Activated CD8-positive, alpha-beta T cell treated with anti-CD3 and anti-CD28 coated beads for 36 hours (primary cell): ENCODE measurements at places on chromosomes 1 and 21. TPM values are rescaled to one million over a fixed set of nuclear protein-coding genes. Genes with fewer than 3 reads are reported as not detected.
A peak's percentile ranks its signal among the peaks of the same experiment; 100 is the strongest.

Gene TTC39A
- total RNA-seq, result not detected

GRCh38 chr1:88169939-88170338 is 514.1 kb upstream of the PKN2 start:
- no peak for DNase-seq

GRCh38 chr1:223482766-223483165 is 89.6 kb downstream of the CCDC185 start:
- no peak for DNase-seq

DNA sequence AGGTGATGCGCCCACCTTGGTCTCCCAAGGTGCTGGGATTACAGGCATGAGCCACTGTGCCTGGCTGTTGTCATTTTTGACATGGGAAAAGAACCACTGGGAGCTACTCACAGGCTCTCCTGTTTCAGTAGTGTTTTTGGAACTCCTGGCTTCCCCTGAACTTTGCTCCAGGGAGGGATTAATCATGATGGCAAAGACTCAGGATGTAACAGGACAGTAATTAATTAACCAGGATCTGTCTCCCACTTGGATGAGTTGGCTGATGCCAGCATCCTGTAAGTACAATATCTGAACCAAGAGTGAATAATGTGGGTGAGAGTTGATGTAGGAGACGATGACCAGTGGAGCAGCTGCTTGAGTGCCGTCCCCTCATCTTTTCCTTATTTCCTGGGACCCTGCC is 4.9 kb downstream of the SFT2D2 start:
- no peak for DNase-seq

Gene LRP8
- 39.9 TPM for total RNA-seq

GRCh38 chr1:160045653-160046052 is 13.9 kb upstream of the PIGM start:
- DNase-seq, result no peak

Gene IL10
- total RNA-seq, result 0.32 TPM

Gene CSF3R
- not detected for total RNA-seq

Gene OR2AK2
- total RNA-seq, result not detected

Gene SPSB1
- total RNA-seq, result 1.5 TPM

DNA sequence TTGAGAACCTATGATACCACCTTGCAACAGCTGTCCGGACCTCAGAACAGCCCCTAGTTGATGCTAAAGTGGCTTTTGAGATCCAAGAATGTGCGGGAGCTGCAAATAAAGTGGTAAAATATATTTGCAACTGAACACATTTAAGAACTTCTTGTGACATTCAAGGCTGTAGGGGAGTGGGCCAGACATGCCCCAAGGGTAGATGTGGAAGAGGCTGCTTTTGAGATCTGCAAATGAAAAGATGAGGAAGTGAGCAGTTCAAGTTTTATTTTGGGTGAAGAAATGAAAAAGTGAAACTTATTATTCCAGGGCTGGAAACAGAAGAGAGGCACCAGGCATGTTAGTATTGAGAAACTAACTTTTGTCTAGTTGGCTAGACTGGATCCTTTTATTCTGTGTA is 359.5 kb upstream of the PLXNA2 start:
- DNase-seq, result no peak

DNA sequence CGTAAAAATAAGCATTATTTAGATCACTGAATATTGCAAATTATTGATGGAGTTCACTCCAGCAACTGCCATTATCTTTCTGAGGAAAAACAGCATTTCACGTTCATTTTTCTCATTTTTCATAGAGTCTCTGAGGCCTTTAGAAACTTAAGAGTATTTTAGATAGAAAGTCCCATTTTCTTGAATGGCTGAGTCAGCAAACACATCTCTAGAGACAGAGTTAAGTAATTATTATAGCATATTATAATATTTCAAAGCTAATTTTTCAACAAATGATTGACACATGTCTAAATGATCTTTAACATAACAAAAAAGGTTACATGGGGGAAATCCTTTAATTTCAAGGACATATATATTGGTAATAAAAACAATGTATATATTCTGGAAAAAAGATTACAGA is 31.8 kb downstream of the RGS18 start:
- no peak for DNase-seq

DNA sequence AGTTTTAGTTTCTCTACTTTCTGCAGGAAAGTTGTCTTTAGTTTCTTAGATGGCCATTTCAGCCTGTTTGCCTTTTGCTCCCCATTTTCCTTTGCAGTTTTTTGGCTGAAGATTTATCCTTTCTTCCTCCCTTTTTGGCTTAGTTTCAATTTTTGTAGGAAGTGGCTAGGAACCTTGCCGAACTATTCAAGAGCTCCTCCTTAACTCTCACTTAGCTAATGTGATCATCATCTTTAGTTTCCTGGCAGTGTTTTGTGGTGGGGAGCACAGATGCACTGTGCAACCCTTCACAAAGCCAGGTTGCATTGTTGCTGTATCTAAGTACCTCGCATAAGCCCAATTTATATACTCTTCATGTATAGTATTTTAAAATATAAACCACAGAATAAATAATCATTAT is 28.8 kb upstream of the CCDC181 start:
- no peak for DNase-seq

GRCh38 chr1:76073481-76073880 is 1.1 kb upstream of the ST6GALNAC3 start:
- no peak for DNase-seq

DNA sequence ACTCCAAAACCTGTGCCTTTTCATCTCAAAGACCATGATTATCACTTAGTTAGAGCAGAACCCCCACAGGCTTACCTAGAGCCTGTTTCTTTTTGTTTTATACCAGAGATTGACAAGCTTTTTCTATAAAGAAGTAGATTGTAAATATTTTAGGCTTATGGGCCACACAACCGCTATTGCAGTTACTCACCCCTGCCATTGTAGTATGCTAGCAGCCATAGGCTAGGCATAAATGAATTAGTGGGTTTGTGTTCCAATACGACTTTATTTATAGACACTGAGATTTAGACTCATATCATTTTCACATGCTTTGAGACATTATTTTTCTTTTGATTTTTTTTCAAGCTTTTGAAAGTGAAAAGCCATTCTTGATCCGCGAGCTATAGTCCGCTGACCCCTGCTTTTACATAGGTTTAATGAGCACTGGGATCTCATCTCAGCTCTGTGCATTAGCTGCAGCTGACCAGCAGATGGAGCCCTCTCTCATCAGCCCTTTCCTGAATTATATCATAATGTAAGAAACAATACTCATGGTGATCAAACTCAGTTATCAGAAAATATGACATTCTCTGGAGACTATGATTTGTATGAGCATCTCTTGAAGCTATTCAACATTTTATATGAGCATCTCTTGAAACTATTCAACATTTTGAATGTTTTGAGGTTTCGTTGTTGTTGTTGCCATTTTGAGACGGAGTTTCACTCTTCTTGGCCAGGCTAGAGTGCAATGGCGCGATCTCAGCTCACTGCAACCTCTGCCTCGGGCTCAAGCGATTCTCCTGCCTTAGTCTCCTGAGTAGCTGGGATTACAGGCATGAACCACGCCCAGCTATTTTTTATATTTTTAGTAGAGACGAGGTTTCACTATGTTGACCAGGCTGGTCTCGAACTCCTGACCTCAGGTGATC is 111.9 kb upstream of the L1TD1 start:
- DNase-seq, result peak; percentile 55

GRCh38 chr1:235831148-235831547 is 35.6 kb downstream of the LYST start:
- peak; percentile 77 for DNase-seq

DNA sequence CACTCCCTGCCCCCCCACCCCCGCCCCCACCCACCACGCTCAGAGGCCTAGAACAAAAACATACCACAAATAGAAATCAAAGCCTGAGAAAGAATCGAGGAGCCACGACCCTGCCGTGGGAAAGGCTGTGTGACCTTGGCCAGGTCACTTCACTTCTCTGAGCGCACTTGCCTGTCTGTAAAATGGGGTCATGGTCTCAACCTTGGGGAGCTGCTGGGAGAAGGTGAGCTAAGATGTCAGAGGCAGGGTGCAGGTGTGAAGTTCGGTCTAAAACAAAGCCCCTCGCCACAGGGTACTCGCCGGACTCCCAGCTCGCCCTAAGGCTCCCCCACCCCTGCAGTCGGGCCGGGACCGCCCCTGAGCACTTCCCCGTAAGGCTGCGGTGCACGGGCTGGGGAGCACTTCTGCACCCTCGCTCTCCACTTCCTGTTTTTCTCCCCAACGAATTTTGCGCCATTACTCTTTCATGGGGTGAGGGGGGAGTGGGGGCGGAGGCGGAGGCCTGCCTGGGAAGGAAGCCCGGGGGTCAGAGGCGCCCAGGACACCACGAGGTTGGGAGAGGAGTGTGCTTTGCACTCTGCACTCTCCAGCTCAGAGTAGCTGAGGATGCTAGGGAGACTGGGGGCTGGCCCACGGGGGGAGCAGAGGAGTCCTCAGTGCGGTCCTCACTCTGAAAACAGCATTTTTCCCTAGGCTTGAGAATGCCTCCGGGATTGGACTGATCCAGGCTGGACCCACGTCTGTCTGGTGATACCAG is 21.9 kb upstream of the PIK3CD start:
- peak; percentile 91 for DNase-seq

- DNase-seq, result no peak
Observed at GRCh38 chr1:5640845-5641244, 351.4 kb downstream of the NPHP4 start.

GRCh38 chr1:24964811-24965570 is 34.9 kb upstream of the RUNX3 start:
- peak; percentile 99 for DNase-seq

Gene CFAP74
- total RNA-seq, result 0.38 TPM

DNA sequence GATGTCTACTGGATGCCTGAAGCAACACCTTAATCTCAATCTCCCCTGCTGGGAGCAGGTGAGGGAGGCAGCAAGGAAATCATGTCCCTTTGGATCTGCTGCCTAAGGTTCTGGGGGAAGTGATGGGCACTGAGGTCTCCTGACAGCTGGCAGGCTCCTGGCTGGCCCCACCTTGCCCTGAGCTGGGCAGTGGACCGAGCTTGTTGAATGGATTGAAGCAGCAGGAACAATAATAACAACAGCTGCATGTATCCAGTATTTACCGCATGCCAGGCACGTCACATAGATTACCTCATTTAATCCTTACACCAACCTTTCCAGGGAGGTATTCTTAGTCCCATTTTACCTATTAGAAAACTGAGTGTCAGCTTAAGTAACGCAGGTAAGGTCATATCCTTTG is 133.9 kb downstream of the PLXNA2 start:
- no peak for DNase-seq

Gene CFAP107
- total RNA-seq, result not detected

GRCh38 chr1:51926171-51926812 is 47.8 kb upstream of the NRDC start:
- DNase-seq, result peak; percentile 18

GRCh38 chr21:45858180-45858579 is 123.4 kb upstream of the COL6A1 start:
- DNase-seq, result no peak

Gene FCRLB
- 0.68 TPM for total RNA-seq

DNA sequence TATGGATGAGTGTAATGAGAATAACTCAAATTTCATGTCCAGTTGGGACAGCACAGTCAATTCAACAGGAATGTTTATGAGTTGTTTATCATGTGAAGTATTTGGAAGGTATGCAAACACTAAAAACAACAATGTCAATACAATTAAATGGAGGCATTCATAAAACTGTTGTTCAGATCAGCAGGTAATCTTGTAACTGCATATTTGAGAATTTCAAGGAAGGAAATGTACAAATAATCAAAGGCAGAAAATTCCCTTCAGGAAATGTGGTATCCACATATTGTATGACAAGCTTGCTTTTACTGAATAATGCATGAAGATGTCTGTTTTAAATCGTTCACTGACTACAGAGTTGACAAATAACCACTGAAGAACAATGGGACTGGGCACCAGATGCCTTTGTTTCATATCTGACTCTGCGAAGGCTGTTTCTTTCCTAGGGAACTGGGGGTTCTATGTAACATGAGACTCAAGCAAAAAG is 198.3 kb downstream of the LTN1 start:
- DNase-seq, result no peak

Gene NLRP3
- 3.6 TPM for total RNA-seq
